Retinal pigment epithelial cell (primary cell): ENCODE measurements at places on chromosomes 1 and 21.
A peak's percentile ranks its signal among the peaks of the same experiment; 100 is the strongest.

- DNase-seq: no peak
Observed at GRCh38 chr21:43367296-43367695, 59.6 kb downstream of the SIK1 start.

DNA sequence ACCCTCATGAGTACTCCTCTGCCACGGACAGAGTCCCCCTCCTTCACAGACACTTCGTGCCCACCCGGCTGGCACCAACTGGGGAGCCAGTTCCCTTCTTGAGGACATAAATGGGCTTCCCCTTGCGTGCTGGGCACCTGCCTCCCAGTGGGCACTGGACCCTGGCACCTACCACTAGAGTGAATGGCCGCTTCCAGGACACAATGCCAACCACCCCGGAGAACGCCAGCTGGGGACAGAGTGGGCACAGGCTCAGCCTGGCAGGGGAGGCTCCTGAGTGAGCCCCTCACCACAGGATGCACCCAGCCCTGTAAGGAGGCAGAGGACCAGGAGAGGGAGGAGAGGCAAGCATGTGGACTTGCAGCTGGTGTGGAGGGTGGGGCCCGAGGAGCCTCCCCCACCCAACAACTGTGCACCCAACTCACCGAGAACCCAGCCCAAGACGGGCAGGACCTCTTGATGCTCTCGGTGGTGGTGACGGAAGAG lies 1.0 kb downstream of the ENTREP3 start:
- DNase-seq: no peak

- DNase-seq: no peak
Observed at GRCh38 chr21:42544544-42544943, 30.9 kb downstream of the SLC37A1 start.

GRCh38 chr1:77655431-77655974 lies 27.0 kb downstream of the ZZZ3 start:
- peak; percentile 15 for DNase-seq

- DNase-seq: no peak
Observed at GRCh38 chr1:47662068-47662467, 224.2 kb downstream of the FOXD2 start.

DNA sequence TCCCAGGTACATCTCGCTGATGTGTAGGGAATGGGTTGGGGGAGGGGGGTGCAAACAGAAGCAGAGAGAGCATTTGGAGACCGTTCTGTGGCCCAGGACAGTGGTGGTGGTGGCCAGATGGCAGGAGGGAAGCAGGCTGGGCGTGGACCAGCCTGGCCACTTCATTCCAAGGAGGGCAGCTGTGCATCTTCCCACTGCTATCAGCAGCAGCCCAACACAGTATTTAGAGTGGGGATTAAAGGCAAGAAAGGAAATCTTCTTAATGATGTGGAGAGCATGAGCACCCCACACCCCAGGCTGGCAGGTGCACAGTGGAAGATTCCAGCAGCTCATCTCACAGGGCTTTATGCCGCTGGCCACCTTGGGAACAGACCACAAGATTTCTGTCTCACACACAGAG lies 198.7 kb downstream of the NPHP4 start:
- no peak for DNase-seq

GRCh38 chr1:180571832-180572636 lies 13.3 kb downstream of the OVAAL start:
- no peak for DNase-seq

- no peak for DNase-seq
Observed at GRCh38 chr21:43925096-43925481, 60.1 kb downstream of the AGPAT3 start.

- DNase-seq: no peak
Observed at GRCh38 chr1:47938520-47938919, 58.7 kb downstream of the TRABD2B start.

- no peak for DNase-seq
Observed at GRCh38 chr1:116493484-116494352, 77.1 kb downstream of the CD58 start.
